GM20000 (cell line): ENCODE measurements at places on chromosomes 1 and 21.

- DNase-seq, result no peak
Measured at GRCh38 chr1:19457607-19458006, 27.7 kb downstream of the CAPZB start.

- peak; percentile 86 for DNase-seq
Measured at GRCh38 chr1:3695326-3696217, 43.3 kb downstream of the TP73 start.

GRCh38 chr1:169507413-169507812, 21.7 kb upstream of the SLC19A2 start:
- DNase-seq, result no peak

DNA sequence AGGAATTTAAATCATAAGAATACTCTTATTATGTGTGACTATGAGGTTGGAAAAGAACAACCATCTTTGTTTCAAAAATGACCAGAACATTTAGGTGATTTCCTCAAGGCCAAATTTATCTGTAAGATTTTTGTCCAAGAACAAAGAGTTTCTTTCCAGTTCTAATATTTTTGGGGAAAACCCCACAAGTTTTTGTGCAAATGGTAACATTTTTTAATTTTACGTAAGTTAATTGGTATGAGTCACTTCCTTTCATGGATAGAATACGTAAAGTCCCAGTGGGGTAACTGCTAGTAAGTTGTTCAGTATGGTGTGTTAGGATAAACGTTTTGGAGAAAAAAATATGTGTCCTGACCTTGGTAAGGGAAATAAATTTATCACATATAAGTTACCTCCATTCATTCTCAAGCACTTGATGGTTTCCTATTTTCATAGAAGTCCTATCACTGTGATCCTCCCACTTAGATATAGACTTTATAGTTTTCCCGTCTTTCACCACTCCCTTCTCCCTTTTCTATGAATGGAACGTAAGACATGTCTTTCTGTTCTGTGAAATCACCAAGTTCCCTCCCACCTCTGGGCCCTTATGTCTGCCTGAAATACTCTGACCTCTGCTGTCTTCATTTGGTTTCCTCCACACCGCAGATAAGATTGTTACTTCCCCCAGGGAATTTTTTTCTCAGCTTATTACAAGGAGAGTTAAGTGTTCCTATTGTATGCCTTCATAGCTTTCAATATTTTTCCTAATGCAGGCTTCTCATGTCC, 34.9 kb upstream of the TSNAX start:
- peak; percentile 24 for DNase-seq

GRCh38 chr21:16563795-16564194, 834.0 kb downstream of the USP25 start:
- DNase-seq, result no peak

DNA sequence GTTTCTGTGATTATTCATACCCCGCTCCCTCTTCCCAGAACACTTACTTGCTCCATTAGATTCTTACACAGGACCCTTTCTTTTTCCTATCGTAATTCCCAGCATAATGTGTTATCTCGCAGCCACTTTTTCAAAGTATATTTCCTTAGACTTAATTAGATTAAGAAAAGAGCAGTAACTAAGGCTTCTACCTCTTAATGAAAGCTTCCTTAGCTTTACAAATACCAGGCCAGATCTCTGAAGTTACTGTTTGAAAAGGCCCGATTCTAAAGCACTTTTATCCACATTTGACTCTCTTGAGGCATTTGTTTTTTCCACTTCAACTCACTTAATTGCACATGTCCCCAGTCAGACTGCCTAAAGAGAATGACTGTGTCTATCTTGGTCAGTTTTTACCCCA, 1264.3 kb upstream of the ADGRL2 start:
- no peak for DNase-seq

DNA sequence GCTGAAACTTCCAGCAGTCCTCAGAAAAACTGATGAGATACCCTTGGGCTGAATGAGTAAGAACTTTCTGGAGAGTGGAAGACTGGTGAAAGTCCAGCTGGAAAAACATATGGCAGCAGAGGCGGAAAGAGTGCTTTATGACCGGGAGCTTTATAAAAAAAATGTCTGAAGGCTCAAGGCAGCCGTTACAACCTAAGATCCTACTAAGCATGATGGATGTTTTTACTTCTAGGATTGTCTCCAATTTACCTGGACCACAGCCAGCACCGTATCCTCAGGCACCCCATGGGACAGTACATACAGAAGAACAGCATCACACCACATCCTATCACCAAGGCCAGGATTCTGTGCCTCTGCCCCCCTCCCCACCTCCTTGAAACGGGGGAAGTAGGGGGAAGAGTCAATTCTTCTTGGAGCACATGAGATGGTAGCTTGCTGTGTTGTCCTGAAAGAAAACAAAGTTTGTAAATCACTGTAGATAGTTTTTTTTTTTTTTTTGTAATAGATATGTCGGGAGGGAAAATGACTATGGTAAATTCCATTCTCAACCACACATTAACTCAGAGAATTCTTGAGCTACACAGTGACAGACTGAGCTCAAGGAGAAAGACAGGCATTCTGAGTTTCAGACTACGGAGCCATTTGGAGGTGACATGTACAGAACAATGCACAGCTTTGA, 11.8 kb upstream of the IRF2BP2 start:
- no peak for DNase-seq

GRCh38 chr1:232968965-232969364, 18.6 kb downstream of the NTPCR start:
- no peak for DNase-seq

GRCh38 chr1:32276032-32276782, 15.7 kb upstream of the HDAC1 start:
- DNase-seq, result no peak

DNA sequence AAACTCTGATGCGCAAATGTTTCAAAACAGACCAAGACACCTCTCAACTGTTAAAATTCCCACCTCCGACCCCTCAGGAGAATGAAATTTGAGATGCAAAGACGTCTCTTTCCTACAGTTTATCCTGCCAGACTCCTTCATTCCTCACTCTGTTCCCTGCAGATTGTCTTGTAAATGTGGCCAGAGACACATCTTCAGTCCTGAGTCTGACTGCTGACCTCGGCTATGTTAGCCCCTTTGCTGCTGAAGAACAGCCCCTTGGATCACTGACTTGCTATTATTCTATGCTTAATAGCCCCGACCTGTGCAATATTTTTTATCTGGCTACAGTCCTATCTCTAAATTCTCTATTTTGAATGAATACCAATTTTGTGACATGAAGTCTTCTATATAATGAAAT, 16.6 kb upstream of the ESRRG start:
- no peak for DNase-seq

GRCh38 chr21:41589620-41590175, 81.7 kb upstream of the TMPRSS2 start:
- DNase-seq, result no peak

DNA sequence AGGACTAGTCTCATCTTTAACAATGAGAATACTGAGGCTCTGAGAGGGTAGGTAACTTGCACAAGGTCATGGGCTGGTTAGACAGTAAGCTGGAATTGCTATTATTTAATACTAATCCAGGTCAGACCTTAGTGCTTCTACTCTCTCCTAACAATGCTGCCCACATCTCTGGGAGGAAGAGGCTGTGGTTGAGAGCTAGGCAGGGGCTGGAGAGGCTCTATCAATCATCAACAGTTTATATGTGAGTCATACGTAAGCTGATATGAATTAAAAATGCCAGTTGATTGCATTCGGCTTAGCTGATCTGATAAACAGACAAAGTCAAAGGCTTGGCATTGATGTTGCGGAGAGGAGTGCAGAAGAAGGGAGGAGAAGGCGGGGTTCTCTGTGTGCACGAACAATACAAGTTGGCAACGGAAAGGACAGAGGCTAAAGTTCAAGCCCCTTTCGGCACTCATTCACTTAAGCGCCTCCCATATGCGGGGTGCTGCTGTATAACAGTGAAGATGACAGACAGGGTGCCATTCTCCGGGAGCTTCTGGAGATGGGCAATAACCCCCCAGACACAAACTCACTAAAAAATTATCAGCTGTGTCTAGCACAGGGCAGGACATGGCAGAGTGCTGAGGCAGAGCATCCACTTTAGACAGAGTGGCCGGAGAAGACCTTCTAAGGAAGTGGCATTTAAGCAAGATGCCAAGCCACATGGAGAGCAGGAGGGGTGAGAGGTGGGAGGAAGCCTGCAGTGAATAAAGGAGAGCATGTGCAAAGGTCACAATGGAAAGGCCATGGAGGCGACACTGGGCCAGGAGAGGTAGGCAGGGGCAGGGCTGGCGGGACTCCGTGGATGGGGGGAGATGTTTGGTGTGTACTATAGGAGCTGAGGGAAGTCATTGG, 195.2 kb downstream of the ZSCAN20 start:
- DNase-seq, result no peak

- DNase-seq, result peak; percentile 85
Measured at GRCh38 chr1:89821322-89822108, 683 bp downstream of the LRRC8D start.

DNA sequence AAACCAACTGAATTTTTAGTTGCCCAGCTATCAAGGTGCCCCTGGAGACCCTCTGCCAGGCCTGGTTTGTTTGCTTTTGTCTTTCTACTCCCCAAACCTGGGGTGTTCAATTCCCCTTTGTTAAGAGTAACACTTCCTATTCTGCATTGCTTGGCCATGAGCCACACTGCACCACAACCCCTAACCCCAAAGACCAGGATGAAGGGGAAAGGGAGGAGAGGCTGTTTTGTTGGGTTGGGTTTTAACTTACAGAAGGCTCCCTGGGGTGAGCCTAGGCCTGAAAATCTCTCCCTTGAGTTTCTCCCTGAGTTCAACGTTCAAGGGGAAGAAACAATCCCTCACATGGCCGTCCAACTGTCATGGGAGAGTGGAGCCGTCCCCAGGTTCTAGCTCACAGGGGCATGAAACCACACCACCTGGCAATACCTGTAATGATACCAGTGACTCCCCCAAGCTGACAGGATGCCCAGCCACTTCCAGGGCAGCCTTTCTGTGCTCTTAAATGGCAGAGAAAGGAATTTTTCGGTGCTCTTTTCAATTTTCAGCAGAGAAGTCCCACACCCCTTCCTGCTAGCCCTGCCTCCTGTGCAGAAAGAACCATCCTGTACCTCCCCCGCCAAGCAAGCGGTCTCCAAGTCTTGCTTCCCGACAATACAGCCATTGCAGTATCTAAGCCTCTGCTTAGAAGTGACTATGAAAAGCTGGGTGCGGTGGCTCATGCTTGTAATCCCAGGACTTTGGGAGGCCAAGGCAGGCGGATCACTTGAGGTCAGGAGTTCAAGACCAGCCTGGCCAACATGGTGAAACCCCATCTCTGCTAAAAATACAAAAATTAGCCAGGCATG, 14.9 kb downstream of the SLC45A3 start:
- DNase-seq, result no peak

- DNase-seq, result no peak
Measured at GRCh38 chr1:15071936-15072335, 81.6 kb upstream of the TMEM51 start.

- DNase-seq, result no peak
Measured at GRCh38 chr1:149906570-149907075, 7.3 kb downstream of the BOLA1 start.

DNA sequence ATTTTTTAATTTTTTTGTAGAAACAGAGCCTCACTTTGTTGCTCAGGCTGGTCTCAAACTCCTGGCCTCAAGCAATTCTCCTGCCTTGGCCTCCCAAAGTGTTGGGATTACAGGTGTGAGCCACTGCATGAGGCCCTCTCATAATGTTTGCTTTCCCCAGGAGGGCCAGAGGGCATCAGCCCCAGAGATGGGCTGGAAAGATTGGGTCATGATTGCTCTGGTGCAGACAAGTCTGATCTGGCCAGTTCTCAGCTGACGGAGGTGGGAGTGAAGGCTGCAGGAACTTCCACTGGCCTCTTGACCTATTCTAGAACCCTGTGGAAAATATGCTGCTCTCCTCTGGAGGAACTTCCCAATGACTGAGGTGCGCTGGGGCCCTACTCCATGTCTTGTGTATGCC, 43.4 kb upstream of the RD3 start:
- no peak for DNase-seq

- no peak for DNase-seq
Measured at GRCh38 chr1:43304314-43304681, 3.5 kb downstream of the TIE1 start.

DNA sequence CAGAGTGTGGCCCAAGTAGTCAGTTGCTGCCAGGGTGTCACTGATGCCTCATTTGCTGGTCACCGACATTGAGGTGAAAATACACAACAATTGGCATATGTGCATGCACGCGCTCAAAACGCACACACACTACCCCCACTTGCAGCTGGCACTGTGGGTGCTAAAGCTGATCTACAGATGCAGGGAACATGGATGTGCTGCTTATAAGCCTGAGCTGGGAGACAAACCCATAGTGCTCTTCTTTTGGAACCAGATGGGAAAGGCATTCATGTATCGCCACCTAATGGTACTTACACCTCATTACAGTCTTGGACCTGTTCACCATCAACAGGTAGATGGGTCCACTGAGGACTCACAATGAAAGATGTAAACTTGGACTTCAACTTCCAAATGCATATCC, 70.3 kb upstream of the CAMK1G start:
- peak; percentile 28 for DNase-seq

DNA sequence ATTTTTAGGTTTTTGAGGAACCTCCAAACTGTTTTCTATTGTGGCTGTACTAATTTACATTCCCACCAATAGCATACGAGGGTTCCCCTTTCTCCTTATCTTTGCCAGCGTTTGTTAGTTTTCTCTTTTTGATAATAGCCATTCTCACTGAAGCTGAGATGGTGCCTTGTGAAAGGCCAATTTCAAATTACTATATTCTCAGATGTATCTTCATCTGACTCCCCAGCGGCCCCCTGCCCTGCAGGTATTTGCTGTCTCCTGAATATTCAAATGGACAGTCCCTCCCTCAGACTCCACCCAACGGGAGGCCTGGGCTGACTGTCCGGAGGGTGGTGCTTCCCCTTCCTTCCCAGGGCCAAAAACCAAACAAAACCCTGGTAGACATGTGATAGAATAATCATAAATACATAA, 33.5 kb upstream of the TARBP1 start:
- no peak for DNase-seq

DNA sequence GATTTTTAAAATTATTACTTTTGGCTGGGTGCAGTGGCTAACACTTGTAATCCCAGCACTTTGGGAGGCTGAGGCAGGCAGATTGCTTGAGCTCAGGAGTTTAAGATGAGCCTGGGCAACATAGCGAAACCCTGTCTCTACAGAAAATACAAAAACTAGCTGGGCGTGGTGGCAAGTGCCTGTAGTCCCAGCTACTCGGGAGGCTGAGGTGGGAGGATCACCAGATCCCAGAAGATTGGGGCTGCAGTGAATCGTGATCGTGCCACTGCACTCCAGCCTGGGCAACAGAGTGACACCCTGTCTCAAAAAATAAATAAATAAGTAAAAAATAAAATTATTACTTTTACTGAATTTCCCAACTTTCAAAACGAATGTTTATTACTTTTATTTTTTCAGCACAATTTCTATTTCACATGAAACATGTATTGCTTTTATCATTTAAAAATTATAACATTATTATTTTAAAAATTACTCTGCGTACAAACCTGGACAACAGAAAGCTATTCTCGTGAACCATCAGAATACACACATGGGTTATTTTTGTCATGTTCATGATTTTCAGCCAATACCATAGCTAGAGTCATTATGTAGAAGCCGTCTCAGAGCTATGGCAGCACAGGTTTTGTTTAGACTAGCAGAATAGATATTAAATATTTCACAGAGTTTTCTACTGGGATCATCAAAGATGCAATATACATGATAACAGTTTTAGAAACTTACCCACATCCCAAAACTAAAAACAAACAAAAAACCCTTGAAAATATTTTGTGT, 621 bp downstream of the AMPD1 start:
- DNase-seq, result no peak

GRCh38 chr21:31846690-31847089, 26.1 kb upstream of the HUNK start:
- DNase-seq, result no peak
